Activated CD4-positive, alpha-beta T cell treated with anti-CD3 and anti-CD28 coated beads, Interleukin-2, amount 10 ng/mL, durations not matched to agents 24 days and 14 days (primary cell): ENCODE measurements at places on chromosomes 2 and 18. TPM values are rescaled to one million over a fixed set of nuclear protein-coding genes. Genes with fewer than 3 reads are reported as not detected.

DNA sequence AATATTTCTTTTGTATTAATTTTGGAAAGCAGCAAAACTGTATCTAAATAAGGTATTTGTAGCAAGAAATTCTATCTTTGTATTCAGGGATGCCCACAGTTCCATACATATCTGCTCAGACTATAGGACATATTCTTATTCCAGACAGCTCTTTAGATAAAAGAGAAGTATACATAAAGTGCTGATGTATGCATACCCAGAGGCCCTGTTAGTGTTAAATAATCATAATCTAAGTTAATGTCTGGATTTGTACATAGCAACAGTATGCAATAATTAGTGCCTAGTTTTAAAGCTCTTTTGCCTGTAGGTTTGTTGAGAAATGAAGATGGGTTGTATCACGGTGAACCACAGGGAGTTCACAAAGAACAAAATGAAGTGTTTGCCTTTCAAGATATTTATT, 428.0 kb upstream of the RGPD4 start:
- no peaks in the 10 kb centered on the region for H3K36me3 ChIP-seq
- no peaks in the 10 kb centered on the region for H3K27me3 ChIP-seq
- no peak overlapping the region for H3K27ac ChIP-seq
- DNase-seq: no peak
- no peaks in the 10 kb centered on the region for H3K4me1 ChIP-seq

- H3K27me3 ChIP-seq: no peaks in the 10 kb centered on the region
- H3K27ac ChIP-seq: no peak overlapping the region
- no peak overlapping the region for H3K4me3 ChIP-seq
- no peak for DNase-seq
- no peaks in the 10 kb centered on the region for H3K36me3 ChIP-seq
- H3K4me1 ChIP-seq: peaks cover 4% of the 10 kb centered on the region
Measured at GRCh38 chr2:84674586-84674985, 158.3 kb downstream of the DNAH6 start.

Gene TFCP2L1
- total RNA-seq: 0.12 TPM in 1 of 2 replicates, not detected in the other

Gene KIF5C
- 16.9 and 20.0 TPM in 2 replicates for total RNA-seq

DNA sequence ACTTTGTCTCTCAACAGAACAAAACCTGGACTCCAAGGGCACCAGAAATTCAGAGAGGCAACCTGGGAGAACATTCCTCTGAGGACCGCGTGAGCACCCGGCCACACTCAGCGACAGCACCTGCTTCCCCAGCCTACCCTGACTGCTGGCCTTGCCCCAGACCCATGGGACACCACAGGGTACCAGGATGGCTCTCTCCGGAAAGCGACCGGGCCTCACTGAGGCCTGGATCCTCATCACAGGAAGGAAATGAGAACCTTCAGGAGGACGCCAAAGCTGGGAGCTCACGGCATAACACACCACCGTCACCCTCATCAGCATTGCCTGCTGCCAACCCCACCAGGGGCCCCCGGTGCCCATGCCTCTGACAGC, 38.9 kb downstream of the HS6ST1 start:
- H3K27ac ChIP-seq: no peak overlapping the region
- DNase-seq: no peak
- no peak overlapping the region for H3K4me3 ChIP-seq
- peaks cover 9% of the 10 kb centered on the region for H3K4me1 ChIP-seq

DNA sequence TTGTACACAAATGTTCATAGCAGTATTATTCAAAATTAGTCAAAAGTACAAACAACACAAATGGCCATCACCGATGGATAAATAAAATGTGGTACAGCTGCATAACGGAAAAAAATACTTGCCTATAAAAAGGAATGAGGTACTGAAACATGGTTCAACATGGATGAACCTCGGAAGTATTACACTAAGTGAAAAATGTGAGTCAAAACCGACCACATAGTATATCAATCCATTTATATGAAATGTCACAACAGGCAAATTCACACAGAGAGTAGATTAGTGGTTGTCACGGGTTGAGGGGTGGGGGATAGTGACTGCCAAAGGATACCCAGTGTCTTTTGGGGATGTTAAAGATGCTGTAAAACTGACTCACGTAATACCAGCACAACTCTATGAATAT, 3.5 kb downstream of the SS18 start:
- no peaks in the 10 kb centered on the region for H3K27me3 ChIP-seq
- no peak for DNase-seq
- no peak overlapping the region for H3K4me3 ChIP-seq
- H3K4me1 ChIP-seq: peaks cover 27% of the 10 kb centered on the region
- H3K36me3 ChIP-seq: peaks cover 44% of the 10 kb centered on the region

- no peaks in the 10 kb centered on the region for H3K36me3 ChIP-seq
- no peak for DNase-seq
- H3K4me1 ChIP-seq: no peaks in the 10 kb centered on the region
- H3K4me3 ChIP-seq: no peak overlapping the region
Measured at GRCh38 chr2:177796654-177797415, 275.7 kb downstream of the PDE11A start.

Gene AQP12B
- total RNA-seq: not detected in 2 replicates
